ENCODE measurements at places on chromosomes 5 and 9. TPM values are rescaled to one million over a fixed set of nuclear protein-coding genes. Genes with fewer than 3 reads are reported as not detected.

DNA sequence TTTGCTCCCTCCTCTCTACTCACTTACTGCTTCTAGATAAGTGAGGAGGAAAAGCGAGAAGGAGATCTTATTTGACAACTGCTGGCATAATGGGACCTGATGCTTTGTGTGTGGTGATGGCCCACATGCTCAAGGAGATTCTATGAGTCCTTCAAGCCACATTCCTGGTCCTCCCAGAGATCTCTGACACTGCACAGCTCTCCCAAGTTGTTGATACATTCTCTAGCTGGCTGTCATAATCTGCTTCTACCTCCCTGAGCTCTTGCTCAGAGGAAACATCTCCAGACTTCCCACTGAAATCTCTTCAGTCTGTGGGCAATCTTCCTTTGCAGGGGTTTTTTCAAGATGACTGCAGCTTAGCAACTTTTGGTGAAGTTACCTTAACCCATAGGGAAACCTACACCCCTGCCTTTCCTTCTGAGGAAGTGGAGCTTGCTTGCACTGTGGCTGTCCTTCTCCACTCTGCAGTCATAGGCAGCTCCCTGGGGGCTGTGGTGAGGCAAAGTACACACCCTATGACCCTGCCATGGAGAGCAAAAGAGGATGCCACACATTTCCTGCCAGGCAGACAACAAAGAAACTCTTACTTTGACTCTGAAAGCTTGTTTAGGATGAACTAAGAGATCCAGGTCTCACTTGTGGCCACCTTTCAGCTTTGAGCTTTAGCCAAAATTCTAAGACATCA lies 163.8 kb downstream of the TMEM38B start:
- H3K4me3 ChIP-seq = no peak overlapping the region
- peaks cover 20% of the 10 kb centered on the region for H3K4me1 ChIP-seq
- H3K36me3 ChIP-seq = no peaks in the 10 kb centered on the region
- H3K27me3 ChIP-seq = no peaks in the 10 kb centered on the region
- no peak overlapping the region for H3K27ac ChIP-seq
- peak; percentile 20 for DNase-seq

GRCh38 chr5:154342211-154342610 lies 103.6 kb upstream of the SAP30L start:
- H3K27me3 ChIP-seq = no peaks in the 10 kb centered on the region
- no peak for DNase-seq
- no peaks in the 10 kb centered on the region for H3K4me1 ChIP-seq
- H3K4me3 ChIP-seq = no peak overlapping the region

- H3K27me3 ChIP-seq = no peaks in the 10 kb centered on the region
- H3K27ac ChIP-seq = no peak overlapping the region
- H3K4me1 ChIP-seq = peaks cover 60% of the 10 kb centered on the region
- no peak for DNase-seq
- no peak overlapping the region for H3K4me3 ChIP-seq
These were observed 25.3 kb downstream of the SLC22A5 start for GRCh38 chr5:132394667-132395259.

DNA sequence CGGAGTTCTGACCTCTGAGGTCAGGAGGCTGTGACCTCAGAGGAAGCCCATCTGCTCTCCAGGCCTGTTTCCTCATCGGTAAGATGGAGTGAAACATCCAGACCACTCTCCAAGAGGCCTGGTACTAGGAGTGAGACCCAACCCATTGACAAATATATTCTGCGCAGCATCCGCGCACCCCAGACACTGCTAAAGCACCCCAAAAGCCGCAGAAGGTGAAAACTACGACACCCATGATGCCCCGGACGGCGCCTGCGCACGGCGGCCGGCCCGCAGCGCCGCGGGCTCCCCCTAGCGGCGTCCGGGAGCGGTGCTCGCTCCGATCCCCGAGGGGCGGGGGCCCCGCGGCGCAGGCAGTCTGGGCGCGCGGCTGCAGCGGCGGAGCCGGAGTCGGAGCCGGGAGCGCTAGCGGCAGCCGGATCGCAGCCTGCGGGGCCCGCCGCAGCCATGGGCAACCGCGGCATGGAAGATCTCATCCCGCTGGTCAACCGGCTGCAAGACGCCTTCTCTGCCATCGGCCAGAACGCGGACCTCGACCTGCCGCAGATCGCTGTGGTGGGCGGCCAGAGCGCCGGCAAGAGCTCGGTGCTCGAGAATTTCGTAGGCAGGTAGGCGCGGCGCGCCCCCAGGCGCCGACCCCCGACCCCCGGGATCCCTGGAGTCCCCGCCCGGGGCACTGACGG lies at the start of gene DNM1:
Gene DNM1, plus strand, starts transcription at position 356 of the 683 bp plus-strand sequence. Its CDS starts 92 bp downstream, at position 448.
- peak within 1 kb of the TSS; percentile 58 for H3K4me3 ChIP-seq
- H3K36me3 ChIP-seq = no peaks in the 10 kb centered on the region
- peaks cover 14% of the 10 kb centered on the region for H3K4me1 ChIP-seq

DNA sequence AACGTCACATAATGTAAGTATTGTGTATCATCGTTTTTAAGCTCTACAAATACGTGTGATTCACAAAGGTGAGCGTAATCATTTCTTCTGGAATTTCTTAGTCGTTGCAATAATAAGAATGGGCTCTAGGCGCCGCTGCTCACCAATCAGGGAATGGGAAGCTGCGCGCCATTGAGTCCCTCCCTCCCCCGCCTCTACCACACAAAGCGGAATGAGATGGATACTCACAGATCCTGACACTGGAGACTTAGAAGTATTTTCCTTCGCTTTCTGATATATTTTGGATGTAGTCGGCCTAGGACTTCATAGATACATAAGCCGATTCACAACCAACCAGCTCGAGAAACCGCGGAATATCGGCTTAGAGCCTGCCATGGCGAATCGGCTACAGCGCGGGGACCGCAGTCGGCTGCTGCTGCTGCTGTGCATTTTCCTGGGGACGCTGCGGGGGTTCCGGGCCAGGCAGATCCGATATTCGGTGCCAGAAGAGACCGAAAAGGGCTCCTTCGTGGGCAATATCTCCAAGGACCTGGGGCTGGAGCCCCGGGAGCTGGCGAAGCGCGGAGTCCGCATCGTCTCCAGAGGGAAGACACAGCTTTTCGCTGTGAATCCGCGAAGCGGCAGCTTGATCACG lies at the start of gene PCDHGA11:
Gene PCDHGA11, plus strand, starts transcription at position 197 of the 634 bp plus-strand sequence. Its CDS starts 177 bp downstream, at position 374.
- peak within 1 kb of the TSS; percentile 6 for H3K4me3 ChIP-seq
- H3K36me3 ChIP-seq = no peaks in the 10 kb centered on the region
- DNase-seq = peak; percentile 26
- no peaks in the 10 kb centered on the region for H3K4me1 ChIP-seq

- no peaks in the 10 kb centered on the region for H3K36me3 ChIP-seq
- no peaks in the 10 kb centered on the region for H3K27me3 ChIP-seq
- DNase-seq = no peak
- H3K4me3 ChIP-seq = no peak overlapping the region
- H3K27ac ChIP-seq = no peak overlapping the region
- no peaks in the 10 kb centered on the region for H3K4me1 ChIP-seq
These were observed 67.9 kb upstream of the TTC23L start for GRCh38 chr5:34771076-34771475.

Gene PCDHB8
- not detected for total RNA-seq

Gene SPATA31D4
- not detected for total RNA-seq

Gene BAAT
- total RNA-seq = not detected

Gene FOXD4L6
- total RNA-seq = not detected

Gene RFESD
- total RNA-seq = 5.4 TPM

Gene BTNL8
- total RNA-seq = not detected

Measured in CD8-positive, alpha-beta memory T cell (primary cell).